ENCODE measurements at places on chromosomes 1 and 21. TPM values are rescaled to one million over a fixed set of nuclear protein-coding genes. Genes with fewer than 3 reads are reported as not detected.

The AADACL4 gene
- total RNA-seq = not detected

DNA sequence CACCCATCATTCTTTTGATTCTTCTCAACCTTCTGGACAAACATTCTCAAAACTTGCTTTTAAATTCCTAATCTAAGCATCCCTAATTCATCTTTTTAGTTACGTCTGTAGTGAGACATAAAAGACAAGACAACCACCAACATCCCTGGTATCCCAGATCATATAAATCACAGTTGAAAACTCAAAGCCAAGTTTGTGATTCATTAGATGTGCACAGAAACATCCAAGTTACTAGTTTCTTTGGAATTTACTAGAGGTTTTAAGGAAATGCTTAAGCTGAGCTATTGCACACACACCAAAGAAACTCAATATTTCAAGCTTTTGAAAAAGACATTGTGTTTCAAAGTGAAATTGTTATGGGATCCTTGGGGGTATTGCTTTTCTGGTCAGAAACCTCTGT, 47.6 kb downstream of the ATP6V1G3 start:
- DNase-seq = no peak
- H3K4me3 ChIP-seq = no peak overlapping the region
- no peaks in the 10 kb centered on the region for H3K27me3 ChIP-seq

GRCh38 chr1:172764378-172764777, 105.5 kb downstream of the FASLG start:
- H3K4me3 ChIP-seq = no peak overlapping the region
- H3K36me3 ChIP-seq = no peaks in the 10 kb centered on the region
- DNase-seq = no peak
- H3K27me3 ChIP-seq = no peaks in the 10 kb centered on the region
- H3K4me1 ChIP-seq = peaks cover 5% of the 10 kb centered on the region
- no peak overlapping the region for H3K27ac ChIP-seq

- peaks cover 18% of the 10 kb centered on the region for H3K4me1 ChIP-seq
- H3K36me3 ChIP-seq = peaks cover 17% of the 10 kb centered on the region
- H3K27me3 ChIP-seq = no peaks in the 10 kb centered on the region
- H3K27ac ChIP-seq = no peak overlapping the region
These were observed 254.3 kb downstream of the PTPRC start for GRCh38 chr1:198893141-198893540.

- H3K36me3 ChIP-seq = no peaks in the 10 kb centered on the region
- no peak overlapping the region for H3K4me3 ChIP-seq
- H3K27ac ChIP-seq = no peak overlapping the region
- peaks cover 39% of the 10 kb centered on the region for H3K27me3 ChIP-seq
These were observed 126.1 kb downstream of the PPIAL4G start for GRCh38 chr1:148357037-148357436.
